ENCODE measurements at places on chromosomes 4 and X. TPM values are rescaled to one million over a fixed set of nuclear protein-coding genes. Genes with fewer than 3 reads are reported as not detected.

The STS gene
- 5.8 TPM for total RNA-seq

The ZIC3 gene
- total RNA-seq, result not detected

The PLXNA3 gene
- total RNA-seq, result 7.5 TPM

The ASB12 gene
- total RNA-seq, result not detected

The TCEAL5 gene
- total RNA-seq, result not detected

The MBNL3 gene
- 0.86 TPM for total RNA-seq

The OPHN1 gene
- 3.5 TPM for total RNA-seq

The MGAT4D gene
- not detected for total RNA-seq

The SULT1B1 gene
- 1.2 TPM for total RNA-seq

The OPRPN gene
- not detected for total RNA-seq

The KCNE5 gene
- total RNA-seq, result not detected

The FAT4 gene
- 8.3 TPM for total RNA-seq

The SOWAHD gene
- total RNA-seq, result not detected

The TBC1D9 gene
- total RNA-seq, result 16.1 TPM

The HEPH gene
- total RNA-seq, result 2.0 TPM

The CFAP97 gene
- 30.1 TPM for total RNA-seq

The ART3 gene
- total RNA-seq, result not detected

The RNF212 gene
- 1.6 TPM for total RNA-seq

The STARD8 gene
- total RNA-seq, result 5.5 TPM

The DCX gene
- not detected for total RNA-seq

The ZNF157 gene
- total RNA-seq, result not detected

The TMEM31 gene
- not detected for total RNA-seq

The FAM120C gene
- total RNA-seq, result 10.1 TPM

The RXFP1 gene
- 0.35 TPM for total RNA-seq

The ATP10D gene
- 16.7 TPM for total RNA-seq

The ADAMTS3 gene
- 2.3 TPM for total RNA-seq

The LRRC66 gene
- total RNA-seq, result 0.35 TPM

The GPC4 gene
- not detected for total RNA-seq

The PFKFB1 gene
- not detected for total RNA-seq

The TACC3 gene
- total RNA-seq, result 42.4 TPM

The EVC2 gene
- total RNA-seq, result 12.1 TPM

The GAB3 gene
- 0.58 TPM for total RNA-seq

The TLR10 gene
- not detected for total RNA-seq

The AFAP1 gene
- 53.7 TPM for total RNA-seq

The TRIML1 gene
- not detected for total RNA-seq

The MAGEB17 gene
- not detected for total RNA-seq

The CLTRN gene
- total RNA-seq, result 0.18 TPM

The AFF2 gene
- not detected for total RNA-seq

The SPRY1 gene
- total RNA-seq, result 7.8 TPM

The NXF2 gene
- not detected for total RNA-seq

The KDR gene
- total RNA-seq, result 0.86 TPM

The GPR78 gene
- not detected for total RNA-seq

Measured in myometrial cell (primary cell).